ENCODE measurements at places on chromosomes 3 and 15.

- DNase-seq: peak; percentile 1
These were observed 179.8 kb downstream of the SNRPN start for GRCh38 chr15:25134546-25134945.

- no peak for DNase-seq
These were observed 194.3 kb downstream of the BCHE start for GRCh38 chr3:165642761-165643420.

DNA sequence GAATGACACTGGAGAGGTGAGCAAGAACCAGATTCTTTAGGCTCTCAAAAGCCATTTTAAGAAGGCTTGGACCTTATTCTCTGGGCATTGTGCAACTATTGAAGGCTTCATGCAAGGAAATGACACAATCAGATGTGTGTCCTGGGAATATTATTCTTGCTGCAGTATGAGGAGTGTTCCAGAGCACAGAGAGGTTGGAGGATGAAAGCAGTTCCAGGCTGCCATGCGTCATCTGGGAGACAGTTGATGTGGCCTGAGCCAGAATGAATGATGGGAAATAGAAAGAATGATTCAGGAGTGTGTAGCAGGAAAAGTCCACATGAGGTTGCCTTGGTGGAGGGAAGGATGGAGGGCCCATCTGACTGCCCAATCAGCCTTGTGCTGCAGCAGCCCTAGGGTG, 123.1 kb downstream of the CHCHD6 start:
- DNase-seq: no peak

- DNase-seq: no peak
These were observed 123.4 kb downstream of the EPHB1 start for GRCh38 chr3:134918441-134918840.

DNA sequence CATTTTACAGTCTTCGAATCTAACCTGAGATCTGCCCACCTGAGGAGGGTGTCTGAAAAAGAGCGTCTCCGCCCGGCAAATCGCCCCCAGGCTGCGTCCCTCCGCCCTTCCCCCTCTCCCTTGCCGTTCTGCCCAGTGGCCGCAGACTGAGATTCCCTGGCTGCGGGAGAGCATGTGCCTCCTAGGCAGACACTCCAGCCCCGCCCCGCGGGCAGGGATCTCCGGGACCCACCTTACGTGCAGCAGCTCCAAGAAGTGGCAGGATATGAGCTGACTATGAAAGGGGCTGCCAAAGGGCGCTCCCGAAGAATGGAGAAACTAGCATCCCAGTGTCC, 2.7 kb upstream of the WNT5A start:
- no peak for DNase-seq

DNA sequence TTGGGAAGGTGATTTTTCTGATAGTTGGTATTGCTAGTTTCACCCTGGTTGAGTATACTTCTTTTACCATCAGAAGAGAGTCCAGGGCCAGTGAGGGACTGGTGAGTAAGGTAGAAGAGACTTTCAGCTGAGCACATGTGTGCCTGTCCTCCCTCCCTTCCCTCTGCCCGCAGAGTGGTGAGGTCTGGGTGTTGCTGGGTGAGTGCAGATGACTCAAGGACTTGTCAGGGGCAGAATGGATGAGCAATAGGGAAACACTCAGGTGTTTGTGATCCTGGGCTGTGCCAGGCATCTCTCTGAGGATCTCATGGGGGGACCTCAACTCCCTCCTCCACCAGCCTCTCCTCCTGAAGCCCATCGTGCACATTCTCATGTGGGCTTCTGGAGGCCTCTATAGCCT, 76.0 kb upstream of the GSK3B start:
- DNase-seq: no peak

GRCh38 chr3:180690061-180690460, 10.8 kb upstream of the CCDC39 start:
- DNase-seq: no peak

DNA sequence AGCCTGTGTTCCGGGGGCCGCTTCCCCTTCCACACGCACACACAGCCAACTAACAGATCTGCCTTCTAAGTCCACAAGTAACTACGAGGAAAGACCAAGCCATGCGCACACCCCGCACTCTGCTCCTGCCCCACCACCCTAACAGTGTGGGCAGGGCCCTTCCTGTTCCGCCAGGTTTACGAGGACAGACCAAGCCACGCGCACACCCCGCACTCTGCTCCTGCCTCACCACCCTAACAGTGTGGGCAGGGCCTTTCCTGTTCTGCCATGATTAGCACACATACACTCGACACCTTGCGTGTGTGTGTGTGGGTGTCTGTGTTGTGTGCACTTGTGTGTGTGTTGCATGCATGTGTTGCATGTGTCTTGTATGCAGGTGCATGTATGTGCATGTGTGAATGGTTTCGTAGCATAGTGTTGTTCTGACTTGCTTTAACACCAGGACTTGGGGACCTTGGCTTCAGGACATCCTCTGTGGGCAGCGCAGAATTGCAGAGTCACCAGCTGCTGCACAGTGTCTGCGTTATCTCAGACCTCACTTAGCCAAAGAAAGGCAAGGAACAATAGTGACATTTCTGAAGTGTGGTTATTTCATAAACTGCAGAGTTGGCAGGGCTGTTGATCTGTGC, 114.4 kb downstream of the CHSY1 start:
- peak; percentile 94 for DNase-seq

DNA sequence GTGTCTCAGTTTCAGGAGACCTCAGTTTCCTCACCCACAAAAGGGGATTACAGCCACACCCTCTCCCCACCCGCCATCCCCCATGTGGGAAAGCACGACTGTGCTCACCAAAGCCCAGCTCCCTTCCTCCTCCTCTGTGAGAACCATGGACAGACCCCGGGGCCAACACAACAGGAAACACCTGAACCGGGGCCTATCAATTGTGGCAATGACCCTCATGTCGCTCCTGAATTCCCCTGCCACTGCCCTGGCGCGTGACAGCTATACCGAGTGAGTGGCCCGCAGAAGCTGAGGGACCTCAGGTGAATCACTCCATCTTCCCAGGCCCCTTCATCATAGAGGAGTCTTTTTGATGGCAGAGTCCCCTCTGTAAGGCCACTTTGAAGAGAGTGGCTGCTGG, 28.6 kb downstream of the PLEKHO2 start:
- no peak for DNase-seq

DNA sequence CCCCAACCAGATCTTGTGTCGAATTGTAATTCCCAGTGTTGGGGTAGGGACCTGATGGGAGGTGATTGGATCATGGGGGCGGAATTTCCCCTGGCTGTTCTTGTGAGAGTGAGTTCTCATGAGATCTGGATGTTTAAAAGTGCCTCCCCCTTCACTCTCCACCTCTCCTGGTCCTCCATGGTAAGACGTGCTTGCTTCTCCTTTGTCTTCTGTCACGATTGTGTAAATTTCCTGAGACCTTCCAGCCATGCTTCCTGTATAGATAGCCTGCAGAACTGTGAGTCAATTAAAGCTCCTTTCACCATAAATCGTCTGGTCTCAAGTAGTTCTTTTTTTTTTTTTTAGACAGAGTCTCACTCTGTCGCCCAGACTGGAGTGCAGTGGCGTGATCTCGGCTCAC, 42.3 kb downstream of the NR1D2 start:
- peak; percentile 44 for DNase-seq

DNA sequence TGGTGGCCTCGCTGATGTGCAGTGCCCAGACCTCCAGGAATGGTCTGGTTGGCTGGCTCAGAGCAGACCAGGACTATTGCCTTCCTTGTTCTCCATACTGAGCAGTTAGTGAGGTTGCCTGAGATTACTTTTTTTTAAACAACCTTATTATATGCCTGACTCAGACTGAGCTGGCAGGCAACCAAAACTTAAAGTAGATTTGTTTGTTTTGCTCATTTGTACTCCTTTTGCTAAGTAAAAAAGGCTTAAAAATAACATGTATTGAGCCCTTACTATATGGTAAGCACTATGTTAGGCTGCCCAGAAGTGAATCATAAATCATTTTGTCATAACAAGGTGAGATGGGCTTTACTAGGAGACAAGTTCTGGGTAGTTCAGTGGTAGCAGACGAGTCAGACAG, 92.4 kb downstream of the GHSR start:
- DNase-seq: no peak

GRCh38 chr3:113219605-113220300, 8.4 kb downstream of the BOC start:
- DNase-seq: no peak

- no peak for DNase-seq
These were observed 10.3 kb upstream of the HMCES start for GRCh38 chr3:129268396-129268795.

DNA sequence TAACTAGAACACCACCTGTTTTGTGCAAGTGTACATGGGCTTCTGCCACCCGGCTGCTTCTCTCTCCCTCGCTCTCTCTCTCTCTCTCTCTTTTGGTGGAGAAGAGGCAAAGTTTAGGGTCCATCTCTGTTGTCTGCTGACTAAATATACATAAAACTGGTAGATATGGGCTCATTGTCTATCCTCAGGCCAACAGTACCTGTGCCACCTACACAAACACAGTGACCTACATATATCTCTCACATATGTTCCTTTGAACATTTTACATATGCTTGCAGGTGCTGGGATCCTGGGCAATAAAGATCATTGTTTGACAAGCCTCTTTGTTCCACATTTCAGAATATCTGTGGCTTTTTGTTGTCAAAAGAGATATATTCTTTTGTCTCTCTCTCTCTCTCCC, 256.3 kb upstream of the KCNH8 start:
- no peak for DNase-seq

DNA sequence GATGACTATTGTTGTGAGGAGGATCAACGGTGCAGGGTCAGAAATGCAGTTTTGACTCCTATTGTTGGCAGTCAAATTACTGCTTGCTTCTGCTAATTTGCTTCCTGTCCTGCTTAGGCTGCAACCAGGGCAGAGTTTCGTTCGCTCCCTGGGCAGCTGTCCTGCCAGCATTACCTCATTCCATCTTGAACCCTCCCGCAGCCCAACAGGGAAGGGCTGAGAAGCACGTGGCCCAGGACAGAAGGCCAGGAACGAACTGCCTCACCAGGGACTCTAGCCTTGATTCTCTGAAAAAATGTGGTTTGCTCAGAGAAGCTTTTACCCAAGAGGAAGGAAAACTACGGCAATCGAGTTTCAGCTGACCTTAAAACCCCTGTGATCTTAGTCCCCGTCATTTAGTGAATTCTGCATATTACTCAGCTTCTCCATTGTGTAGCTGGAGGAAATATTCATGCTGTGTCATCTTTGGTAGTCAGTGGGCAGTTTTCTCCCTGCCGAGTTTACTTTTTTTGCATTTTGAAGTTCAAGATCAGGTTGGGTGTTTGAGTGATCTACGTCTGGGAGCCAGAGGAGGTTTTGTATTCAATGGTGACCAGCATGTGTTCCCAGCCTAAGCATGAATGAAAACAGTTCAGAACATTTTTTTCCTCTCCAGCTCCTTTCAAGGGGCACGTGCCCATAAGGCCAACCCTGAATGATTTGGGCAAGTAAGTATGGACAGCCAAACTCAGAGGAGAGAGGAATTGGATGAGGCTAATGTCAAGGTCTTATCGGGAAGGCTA, 23.0 kb downstream of the TLNRD1 start:
- peak; percentile 84 for DNase-seq

DNA sequence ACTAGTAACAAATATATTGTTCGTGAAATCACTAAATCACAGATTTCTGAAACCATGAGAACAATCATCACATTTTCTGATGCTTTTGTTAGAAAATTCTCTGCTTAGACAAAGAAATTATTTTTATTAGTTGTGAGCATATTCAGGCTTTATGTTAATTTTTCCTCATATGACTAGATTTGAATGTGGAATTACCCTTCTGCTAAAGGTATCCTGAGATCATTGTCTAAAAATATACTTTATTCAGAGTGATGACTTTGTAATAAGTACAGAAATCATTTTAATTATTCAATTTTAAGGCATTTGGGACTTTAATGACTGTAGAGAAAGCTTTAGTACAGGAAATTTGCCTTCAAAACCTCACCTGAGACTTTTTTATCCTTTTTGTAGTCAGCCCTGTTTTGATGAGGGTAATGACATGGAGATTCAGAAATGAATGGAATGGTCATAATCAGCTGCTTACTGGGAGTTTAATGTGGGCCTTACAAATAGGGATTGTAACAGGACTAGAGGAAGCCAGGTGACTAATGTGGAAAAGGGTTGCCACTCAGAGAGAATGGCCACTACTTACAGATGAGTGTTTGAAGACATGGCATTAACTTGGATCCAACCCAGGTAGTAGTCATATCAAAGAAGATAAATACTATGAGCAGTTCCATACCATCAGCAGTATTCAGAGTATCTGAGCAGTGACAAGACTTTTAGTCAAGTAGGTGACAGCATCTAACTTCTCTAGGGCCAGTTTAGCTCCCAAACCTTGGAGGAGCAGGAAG, 148.3 kb downstream of the MBNL1 start:
- DNase-seq: no peak

DNA sequence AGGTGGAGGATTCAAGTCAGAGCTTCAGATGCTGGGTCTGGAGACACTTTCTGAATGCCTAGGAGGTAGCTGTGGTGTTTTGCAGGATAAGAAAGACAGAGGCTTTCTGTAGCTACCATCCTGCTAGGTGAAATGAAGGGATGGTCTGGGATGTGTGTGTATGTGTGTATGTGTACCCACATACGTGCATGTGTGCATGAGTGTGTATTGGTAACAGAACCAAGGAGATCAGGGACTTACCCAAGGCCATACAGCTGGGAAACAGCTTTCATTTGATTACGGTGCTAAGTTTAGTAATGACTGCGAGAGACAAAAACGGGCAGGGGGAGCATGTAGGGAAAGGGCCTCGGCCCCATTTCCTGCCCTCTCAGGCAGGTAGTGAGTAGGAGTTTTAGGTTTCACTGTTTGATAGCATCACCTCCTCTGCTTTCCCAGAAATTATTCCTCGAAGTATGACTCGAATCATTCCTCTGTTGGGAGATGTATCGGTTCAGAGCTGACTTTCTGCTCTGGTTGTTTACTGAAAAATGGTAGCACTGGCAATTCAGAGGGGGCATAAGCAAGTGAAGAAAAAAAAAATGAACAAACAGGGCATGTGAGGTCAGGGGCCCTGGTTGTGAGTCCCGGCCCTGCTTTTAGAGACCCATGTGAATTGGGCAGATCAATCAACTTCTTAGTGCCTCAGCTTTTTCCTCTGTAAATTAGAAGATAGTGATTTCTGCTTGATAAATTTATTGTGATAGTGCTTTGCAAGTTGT, 130.7 kb downstream of the LPP start:
- no peak for DNase-seq

DNA sequence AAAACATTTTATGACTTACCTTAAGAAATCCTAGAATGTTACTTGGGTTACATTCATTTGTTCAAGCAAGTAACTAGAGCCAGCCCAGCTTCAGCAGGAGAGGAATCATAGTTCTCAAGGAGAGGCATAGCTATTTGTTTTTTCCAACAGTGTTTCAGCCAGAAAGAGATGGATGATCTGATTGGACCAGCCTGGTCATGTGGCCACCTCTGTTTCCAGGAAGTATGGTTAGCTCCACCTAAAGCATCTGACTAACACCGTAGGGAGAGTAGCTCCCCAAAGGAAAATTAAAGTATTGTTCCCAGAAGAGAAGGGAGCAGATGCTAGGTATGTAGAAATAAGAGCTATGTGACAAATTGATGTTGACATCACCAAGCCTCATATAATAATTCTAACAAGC, 417.1 kb downstream of the TAFA4 start:
- no peak for DNase-seq

- DNase-seq: no peak
These were observed 736 bp downstream of the ARHGEF26 start for GRCh38 chr3:154121701-154122551.

Measured in NB4 (cell line).